ENCODE measurements at places on chromosomes 6 and 20.

DNA sequence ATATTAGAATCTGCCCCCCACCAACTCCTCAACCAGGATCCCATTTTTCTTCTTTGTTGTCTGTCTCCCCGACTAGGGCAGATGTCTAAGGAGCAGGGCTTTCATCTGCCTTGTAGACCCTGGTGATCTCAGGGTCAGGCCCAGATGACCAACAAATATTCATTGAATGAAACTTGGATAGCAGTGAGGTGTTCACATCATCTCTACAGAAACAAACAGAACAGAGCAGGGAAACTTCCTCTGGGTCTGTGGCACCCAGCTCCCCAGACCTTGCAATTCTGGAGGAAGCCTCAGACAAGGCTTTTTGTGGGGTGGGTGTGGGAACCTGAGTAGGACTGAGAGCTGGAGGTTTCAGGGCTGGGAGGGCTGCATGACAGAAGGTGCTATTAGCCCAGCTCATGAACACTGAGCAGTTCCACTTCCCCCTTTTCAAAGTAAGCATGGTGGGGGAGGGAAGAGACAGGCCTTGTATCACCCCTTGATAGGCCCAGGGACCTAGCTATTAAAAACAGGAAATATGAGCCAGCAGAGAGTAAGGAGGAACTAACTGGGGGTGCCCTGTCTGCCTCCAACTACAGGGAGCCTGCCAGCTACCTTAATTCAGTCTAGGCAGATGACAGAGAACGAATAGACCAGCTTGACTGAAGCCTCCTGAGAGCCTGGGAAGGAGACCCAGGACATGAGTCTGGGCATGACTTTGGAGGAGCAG, 37.3 kb upstream of the TOP1 start:
- no peak for DNase-seq

DNA sequence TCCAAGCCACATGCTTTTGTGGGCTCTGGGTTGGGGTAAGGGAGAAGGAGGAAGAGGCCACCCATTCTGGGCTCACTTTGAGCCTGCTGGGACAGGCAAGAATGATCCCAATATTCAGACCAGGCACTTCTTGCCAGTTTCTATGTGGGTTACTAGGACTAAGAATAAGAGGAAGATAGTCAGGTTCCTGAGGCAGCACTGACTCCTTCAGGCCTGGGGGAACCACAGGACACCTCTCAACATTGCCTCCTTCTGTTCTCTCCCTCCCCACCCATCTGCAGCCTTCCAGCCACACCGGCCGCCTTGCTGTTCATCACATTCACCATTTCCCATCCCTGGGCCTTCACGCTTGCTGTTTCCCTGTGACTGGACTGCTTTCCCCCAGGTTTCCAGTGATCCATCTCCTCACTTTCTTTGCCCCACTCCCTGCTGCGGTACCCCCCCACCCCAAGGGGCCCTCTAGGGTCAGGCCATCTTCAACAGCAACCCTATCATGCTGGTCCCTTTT, 69.2 kb upstream of the SIRPA start:
- no peak for DNase-seq

GRCh38 chr6:143215363-143215762, 154.7 kb downstream of the AIG1 start:
- DNase-seq = no peak

- DNase-seq = no peak
These were observed 491.0 kb upstream of the CDH4 start for GRCh38 chr20:60761056-60761455.

GRCh38 chr6:41736800-41737555, 1.6 kb upstream of the TFEB start:
- no peak for DNase-seq

- DNase-seq = peak; percentile 63
These were observed 199.3 kb upstream of the SGK1 start for GRCh38 chr6:134517145-134517658.

- no peak for DNase-seq
These were observed 29.4 kb downstream of the TMEM74B start for GRCh38 chr20:1155342-1155741.
